ENCODE measurements at places on chromosomes 12 and 14. TPM values are rescaled to one million over a fixed set of nuclear protein-coding genes. Genes with fewer than 3 reads are reported as not detected.
A peak's percentile ranks its signal among the peaks of the same experiment; 100 is the strongest.

DNA sequence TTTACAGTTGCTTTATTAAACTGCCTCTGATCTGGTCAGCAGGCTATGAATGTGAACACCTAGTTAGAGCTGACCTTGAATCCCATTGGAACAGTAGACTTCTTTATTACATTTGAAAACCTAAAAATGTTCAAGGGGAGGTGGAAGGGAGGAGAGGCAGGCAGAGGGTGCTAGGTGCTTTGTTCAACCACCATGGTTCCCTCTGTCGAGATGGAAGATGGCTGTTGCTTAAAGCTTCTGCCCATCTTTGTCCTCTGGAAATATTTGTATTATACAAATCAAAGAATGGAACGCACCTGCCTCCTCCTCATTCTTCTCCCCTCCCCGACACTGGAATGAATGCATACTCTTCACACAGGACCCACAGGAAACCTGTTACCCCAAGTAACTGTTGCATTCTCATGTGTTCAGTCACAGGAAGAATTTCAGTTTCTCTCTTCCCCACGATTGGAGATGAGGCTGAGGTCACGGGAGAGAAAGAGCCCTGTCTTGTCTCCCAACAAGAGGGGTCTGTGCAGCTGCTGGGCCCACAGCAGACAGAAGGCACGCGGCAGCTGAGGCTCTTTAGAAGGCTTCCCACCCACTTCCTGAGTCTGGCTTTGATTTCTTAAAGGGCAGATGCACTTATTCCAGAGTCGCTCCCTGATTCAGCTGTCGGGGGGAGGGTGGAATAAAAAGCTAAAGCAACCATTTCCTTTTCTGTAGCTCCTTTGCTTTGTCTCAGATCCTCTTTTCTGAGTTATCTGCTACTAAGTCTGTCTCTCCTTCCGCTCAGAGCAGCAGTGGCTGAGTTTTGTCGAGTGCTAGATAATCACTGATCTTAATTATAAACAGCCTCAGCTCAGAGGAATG is 217.9 kb upstream of the BTG1 start:
- DNase-seq: peak; percentile 76

DNA sequence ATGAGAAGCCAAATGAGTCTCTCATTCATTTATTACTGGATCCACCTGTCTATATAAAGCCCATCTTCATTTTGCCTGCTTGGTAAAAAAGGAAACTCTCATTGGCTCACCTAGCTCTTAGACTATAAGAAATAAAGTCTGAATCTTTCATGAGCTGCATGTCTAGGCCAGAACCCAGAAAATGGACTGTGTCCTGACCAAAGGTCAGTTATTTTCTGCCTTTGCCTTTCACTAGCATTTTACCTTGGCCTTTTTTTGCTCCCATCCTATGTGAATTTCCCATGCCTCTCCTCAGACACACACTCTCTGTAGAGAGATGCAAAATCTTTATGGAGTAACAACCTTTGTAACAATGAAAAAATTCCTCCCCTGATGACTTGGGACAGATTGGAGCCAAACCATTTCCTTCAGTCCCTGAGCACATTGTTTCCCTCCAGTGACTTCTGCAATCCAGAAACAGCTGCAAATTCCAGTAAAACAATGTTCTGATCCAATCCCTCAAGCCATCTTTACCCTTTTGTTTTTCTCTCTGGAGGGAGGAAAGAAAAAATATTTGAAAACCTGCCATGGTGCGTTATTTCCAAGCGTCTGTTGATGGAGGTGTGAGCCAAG is 33.6 kb upstream of the MAP3K9 start:
- DNase-seq: no peak

GRCh38 chr12:153080-153746 is 60.7 kb downstream of the SLC6A12 start:
- DNase-seq: peak; percentile 8

Gene SRRM4
- total RNA-seq: not detected

All from RPMI7951 (cell line).